ENCODE measurements at places on chromosomes 7 and 10.

- no peak for DNase-seq
These were observed 90.3 kb downstream of the SRPK2 start for GRCh38 chr7:105298439-105298894.

GRCh38 chr10:53387562-53387961, 615.0 kb upstream of the MBL2 start:
- DNase-seq: no peak

GRCh38 chr10:74748468-74749031, 77.8 kb upstream of the KAT6B start:
- no peak for DNase-seq

DNA sequence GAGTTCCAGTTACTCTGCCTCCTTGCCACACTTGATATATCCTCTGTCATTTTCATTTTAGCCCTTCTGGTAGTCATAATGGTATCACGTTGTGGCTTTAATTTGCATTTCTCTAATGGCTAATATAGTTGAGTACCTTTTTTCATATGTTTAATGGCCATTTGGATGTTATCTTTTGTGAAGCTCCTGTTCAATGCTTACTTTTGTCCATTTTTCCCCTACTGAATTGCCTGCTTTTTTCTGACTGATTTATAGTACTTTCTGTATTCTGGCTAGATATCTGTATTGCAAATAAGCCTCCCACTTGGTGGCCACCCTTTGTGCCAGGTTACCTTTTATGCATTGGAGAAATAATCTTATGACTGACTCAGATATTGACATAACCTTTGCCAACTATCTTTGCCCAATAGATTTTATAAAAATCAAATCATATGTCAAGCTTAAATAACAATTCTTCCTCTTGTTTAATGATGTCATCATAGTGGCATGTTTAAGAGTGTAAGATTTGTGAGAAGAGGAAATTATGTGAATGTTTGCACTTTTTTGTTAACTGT, 50.6 kb downstream of the PRPF18 start:
- DNase-seq: no peak

GRCh38 chr7:44969701-44970522, 8.9 kb downstream of the MYO1G start:
- no peak for DNase-seq

DNA sequence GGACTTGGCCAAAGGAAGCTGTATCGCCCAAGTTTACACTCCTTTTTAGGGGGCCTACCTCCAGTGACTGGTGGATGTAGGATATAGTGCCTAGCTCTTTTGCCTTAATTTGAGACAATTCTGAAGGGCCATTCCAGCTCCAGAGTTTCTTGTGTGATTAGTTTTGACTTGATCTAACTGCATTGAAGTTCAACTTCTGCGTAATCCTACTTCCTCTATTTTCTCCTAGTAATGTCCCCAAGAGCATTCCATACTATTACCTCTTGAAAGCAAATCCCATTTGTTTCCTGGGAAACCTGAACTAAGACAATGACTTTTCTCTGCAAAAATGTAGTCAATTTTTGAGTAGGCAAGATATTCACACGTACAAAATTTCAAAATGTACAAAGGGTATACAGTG, 4.7 kb upstream of the H2AZ2 start:
- DNase-seq: no peak

GRCh38 chr10:62352356-62352970, 21.7 kb upstream of the ZNF365 start:
- no peak for DNase-seq
